Adrenal gland (tissue), 19 donors: ENCODE measurements at places on chromosomes 4 and X.

- no peak for DNase-seq
Observed at GRCh38 chr4:15682242-15683142, 865 bp downstream of the FAM200B start.

DNA sequence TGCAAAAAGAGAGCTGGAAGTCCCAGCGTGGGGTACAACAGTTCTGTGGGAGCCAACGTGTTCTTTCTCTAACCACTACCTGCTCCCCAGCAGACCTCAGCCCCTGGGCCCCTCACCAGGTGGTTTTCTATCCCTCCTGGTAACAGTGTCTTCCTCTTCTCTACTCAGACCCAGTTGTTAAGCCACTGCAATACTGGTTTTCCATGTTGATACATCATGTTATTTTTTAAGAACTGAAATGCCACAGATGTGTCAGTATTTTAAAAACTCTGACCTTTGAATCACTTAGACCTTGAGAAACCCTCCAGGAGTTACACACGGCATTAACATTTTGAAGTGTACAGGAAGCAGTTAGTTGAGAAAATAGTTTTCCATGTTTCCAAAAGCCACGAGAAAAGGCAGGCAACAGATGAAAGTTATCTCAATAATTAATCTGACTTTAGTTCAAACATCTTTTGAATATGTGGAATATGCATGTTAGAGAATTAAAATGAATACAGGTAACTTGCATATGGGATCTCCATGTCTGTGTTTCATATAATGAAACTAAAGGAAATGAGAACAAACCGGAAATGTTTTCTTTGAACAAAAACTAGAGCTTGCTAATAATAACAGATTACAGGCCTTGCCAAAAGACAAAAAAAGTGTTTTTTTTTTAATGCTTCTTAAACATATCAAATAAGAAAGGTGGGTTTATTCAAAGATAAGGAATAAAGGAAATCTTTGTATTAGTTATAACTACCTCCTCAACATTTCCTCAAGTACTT, 108.8 kb downstream of the ZNF827 start:
- DNase-seq: no peak

- DNase-seq: no peak
Observed at GRCh38 chrX:132883358-132883915, 75.0 kb downstream of the HS6ST2 start.

GRCh38 chr4:124839786-124840390, 127.4 kb upstream of the ANKRD50 start:
- DNase-seq: no peak

DNA sequence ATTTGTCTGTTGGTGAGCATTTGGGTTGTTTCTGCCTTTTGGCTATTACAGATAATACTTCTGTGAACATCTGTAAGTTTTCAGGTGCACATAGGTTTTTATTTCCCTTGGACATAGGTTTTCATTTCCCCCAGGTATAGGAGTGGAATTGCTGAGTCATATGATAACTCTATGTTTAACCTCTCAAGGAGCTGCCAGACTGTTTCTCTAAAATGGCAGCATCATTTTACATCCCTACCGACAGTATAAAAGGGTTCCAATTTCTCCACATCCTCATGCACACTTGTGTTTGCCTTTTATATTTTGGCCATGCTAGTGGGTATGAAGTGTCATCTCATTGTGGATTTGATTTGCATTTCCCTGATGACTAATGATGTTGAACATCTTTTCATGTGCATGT, 53.5 kb downstream of the TMEM164 start:
- DNase-seq: no peak

DNA sequence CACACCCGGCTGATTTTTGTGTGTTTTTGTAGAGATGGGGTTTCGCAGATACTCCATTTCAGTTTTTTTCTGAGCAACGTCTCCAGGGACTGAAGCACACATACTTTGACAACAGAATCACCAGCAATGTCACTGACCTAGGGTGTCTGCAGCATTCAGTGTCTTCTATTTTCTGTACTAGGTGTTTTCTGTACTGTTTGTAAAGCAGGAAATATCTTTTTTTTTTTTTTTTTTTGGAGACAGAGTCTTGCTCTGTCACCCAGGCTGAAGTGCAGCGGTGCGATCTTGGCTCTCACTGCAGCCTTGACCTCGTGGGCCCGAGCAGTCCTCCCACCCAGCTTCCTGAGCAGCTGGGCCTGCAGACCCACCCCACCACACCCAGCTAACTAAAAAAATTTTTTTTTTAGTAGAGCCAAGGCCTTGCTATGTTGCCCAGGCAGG, 8.9 kb downstream of the ADD1 start:
- DNase-seq: no peak

- peak; percentile 51 for DNase-seq
Observed at GRCh38 chr4:122003335-122003734, 51.5 kb upstream of the TRPC3 start.
